ENCODE measurements at places on chromosomes 4 and X.

DNA sequence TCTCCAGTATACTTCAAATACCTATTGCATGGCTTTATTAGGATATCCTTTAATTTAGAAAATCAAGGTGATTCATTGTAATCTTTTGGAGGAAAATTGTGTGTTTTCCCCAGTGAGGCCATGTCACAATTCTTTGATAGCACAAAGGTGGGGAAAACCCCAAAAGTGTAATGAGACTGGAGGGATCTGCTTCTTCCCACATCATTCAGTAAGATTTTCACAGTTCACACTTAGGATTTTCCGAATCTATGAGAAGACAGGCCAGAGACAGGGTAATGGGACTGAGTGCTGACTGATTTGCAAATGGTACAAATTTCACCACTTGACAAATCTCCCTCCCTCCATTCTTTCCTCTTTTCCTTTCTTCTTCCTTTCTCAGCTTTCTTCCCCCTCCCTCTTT, 181.1 kb downstream of the MGST2 start:
- no peak for DNase-seq

DNA sequence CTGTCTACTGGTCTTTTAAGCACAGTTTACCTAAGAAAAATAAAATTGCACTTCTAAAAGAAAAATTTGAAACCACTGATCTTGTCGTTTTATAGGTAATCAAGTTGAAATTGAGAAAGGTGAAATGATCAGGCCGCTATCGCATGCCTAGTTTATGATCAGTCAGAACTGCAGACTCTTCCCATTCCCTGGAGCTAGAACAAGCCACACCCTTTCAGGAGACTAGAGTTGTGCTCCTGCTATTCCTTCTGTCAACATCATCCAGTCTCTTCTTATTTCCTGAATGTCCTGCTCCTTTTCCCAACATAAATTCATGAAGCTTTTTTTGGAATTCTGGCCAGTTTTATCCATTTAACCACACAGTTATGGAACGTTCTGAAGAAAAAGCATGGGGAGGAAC, 135.1 kb downstream of the SLC7A11 start:
- DNase-seq, result no peak

- DNase-seq, result no peak
Observed at GRCh38 chr4:92304606-92305005, 840 bp downstream of the GRID2 start.

- no peak for DNase-seq
Observed at GRCh38 chr4:4271912-4272311, 18.0 kb downstream of the LYAR start.

GRCh38 chr4:48635980-48636379, 144.1 kb downstream of the FRYL start:
- no peak for DNase-seq

- no peak for DNase-seq
Observed at GRCh38 chrX:110983024-110983423, 113.0 kb upstream of the PAK3 start.

- DNase-seq, result no peak
Observed at GRCh38 chr4:125620066-125620860, 305.5 kb downstream of the FAT4 start.

- no peak for DNase-seq
Observed at GRCh38 chr4:188701952-188702351, 562.7 kb downstream of the TRIML1 start.

DNA sequence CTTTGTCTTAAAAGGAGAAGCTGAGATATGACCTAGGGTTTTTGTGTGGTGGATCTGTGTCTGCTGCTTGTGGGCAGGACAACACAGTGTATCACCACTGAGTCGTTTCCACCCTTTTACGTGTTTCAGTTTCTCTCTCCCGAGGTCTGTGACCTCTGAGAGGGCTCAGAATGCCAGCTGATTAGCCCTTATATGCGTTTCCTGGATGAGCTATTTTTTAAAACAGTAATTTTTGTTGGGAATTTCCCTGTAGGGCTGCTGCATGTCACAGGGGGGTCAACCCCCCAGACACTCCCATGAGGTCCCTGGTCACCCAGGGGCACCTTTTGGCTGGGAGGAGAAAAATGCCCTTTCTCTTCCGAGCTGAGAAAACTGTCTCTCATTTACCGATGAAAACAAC, 170.4 kb upstream of the CASK start:
- DNase-seq, result no peak

- DNase-seq, result no peak
Observed at GRCh38 chr4:150952167-150952845, 62.8 kb downstream of the LRBA start.

DNA sequence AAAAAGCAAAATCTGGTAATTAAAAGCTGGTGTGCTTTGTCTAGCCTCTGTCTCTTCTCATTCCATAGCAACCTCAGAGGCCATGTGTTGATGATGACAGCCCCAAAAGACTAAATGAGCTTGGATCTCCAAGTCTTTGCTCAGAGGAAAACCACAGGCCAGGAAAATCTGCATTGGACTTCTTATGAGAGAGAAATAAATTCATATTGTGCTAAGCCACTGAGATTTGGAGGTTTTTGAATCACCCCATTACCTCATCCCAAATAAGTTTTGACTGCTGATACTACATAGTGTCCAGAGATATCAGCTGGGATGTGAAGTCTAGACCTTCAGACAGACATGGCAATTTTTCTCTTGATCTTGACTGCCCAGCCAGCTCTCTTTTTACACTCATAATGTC, 178.6 kb upstream of the DIPK2B start:
- no peak for DNase-seq

DNA sequence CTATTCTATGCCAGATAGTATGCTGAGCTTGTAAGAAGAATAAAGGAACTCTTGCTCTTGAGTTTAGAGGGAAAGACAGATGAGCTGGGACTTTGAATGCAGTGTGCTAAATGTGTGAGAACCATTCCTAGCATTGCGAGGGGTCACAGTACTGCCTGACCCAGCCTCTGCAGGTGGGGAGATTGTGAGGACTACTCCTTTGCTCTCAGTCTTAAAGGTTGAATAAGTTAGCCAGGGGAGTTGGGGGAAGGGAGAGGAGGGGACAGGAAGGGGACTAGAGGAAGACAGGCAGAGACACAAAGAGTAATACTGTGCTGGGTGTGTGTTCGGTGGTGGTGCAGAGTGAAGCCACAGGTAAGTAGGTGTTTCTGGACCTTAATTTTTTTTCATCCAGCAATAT, 41.7 kb downstream of the DCUN1D4 start:
- no peak for DNase-seq

GRCh38 chr4:114547340-114548134, 51.1 kb upstream of the UGT8 start:
- DNase-seq, result no peak

GRCh38 chr4:41725254-41725653, 23.3 kb downstream of the PHOX2B start:
- DNase-seq, result no peak

Data from HTR-8/SVneo (cell line).